ENCODE measurements at places on chromosomes 2 and 18.

GRCh38 chr18:66495844-66496243, 108.0 kb downstream of the CDH19 start:
- no peak for DNase-seq

GRCh38 chr18:23136326-23137096, 1.2 kb downstream of the CABLES1 start:
- DNase-seq = no peak

GRCh38 chr2:55000341-55000740, 49.9 kb downstream of the RTN4 start:
- DNase-seq = no peak

GRCh38 chr2:191318729-191319078, 73.5 kb downstream of the MYO1B start:
- DNase-seq = no peak

- no peak for DNase-seq
Observed at GRCh38 chr2:119255760-119256581, 32.3 kb downstream of the STEAP3 start.

DNA sequence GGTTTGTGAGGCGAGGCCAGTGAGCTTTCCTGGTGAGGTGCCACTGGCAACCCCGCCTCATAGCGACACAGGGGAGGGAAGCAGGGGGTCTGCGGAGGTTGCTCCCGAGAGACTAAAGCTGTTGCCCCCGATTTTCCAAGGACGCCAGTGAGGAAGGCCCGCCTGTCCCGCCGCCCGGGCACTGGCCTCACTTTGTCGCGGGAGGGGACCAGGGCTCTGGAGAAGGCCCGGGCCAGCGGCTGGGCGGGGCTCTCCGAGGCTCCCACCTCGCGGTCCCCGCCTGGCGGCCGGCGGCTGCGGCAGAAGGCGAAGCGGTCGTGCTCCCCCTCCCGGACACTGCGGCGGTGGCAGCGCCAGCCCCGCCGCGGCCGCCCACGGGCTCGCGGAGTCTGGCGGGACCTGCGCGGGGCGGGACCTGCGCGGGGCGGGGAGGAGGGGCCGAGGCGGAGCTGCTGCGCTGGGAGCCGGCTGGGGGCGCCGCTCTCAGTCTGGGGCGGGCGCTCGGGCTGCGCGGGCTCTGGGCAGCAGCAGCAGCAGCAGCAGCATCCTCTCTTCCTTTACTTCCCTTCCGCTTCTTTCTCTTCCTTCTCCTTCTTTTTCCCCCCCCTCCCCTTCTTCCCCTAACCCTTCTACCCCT, at the start of gene MAP2:
TSS of gene MAP2 (plus strand) at position 486 of the 637 bp plus-strand sequence. CDS start 229,124 bp downstream, outside the sequence.
- peak; percentile 26 for DNase-seq

GRCh38 chr2:65397122-65397521, 35.3 kb downstream of the SPRED2 start:
- no peak for DNase-seq

DNA sequence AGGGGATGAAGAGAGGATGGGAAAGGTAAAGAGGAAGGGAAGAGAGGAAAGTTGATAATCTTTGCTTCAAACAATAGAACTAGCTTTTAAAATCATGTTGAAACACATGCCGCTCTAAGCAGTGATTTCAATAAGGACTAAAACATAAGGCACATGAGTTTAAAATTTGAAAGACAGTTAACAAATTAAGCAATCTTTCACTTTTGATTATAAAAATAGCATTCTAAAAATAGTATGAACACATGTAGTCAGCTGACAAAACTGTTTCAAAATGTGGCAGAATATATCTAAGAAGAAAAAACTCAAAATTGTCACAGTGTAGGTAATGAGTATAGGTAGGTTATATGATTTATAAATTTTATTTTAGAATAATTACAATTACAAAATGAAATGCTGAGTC, 25.3 kb downstream of the PSME4 start:
- DNase-seq = no peak

GRCh38 chr2:64586883-64587481, 62.9 kb downstream of the AFTPH start:
- DNase-seq = no peak

GRCh38 chr2:100878000-100878791, 58.3 kb downstream of the NPAS2 start:
- no peak for DNase-seq

DNA sequence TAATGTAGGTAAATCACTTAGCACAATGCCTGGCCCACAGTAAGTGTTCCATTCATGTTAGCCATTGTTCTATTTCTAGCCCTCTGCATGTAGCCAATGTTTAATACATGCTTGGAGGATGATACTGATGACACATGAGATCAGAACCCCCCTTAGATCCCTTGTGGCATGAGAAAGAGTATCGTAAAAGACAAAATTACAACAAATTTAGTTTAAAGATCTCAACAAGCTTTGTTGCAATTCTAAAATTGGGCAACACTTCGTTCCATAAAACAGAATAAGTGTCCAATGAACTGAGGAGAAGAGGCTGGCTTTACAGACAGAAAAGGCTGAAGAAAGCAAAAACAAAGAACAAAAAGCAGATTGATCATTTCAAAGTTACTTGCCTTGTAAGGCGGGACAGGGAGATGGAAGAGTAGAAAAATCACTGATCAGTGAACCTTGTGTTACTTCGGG, 148.7 kb upstream of the SLC1A4 start:
- no peak for DNase-seq

DNA sequence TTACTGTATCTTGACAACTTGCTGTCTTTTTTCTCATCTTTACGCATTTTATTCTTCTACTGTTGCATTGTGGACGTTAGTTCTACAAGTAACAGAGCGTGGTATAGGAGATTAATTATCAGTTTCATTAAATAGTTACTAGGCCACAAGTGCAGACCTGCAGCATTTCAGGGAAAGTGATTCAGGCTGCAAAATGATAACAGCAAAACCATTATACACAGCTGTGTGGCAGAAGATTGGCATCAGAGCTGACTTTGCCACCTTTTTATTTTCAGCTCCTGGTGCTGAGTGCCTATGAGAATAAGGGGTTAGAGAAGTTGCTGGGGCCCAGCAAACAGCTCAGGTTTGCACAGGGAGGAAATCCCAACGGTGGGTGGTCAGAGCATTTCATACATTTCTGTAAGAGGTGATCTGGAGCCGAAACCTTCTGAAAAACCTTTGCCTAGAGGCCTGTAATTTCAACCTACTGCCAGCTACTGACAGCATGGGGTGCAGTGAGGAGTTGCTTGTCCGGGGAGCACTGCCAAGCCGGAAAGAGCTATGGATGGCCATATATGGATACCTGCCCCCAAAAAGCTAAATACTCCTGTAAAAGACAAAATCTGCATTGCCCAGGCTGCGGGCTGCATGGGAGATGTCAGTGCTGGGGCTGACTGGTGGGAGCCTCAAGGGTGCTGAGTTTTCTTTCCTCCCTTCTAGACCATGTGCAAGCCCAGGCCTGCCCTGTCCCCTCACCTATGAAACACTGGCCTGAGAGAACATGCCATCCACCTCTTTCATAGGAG, 2.7 kb upstream of the CCBE1 start:
- no peak for DNase-seq

DNA sequence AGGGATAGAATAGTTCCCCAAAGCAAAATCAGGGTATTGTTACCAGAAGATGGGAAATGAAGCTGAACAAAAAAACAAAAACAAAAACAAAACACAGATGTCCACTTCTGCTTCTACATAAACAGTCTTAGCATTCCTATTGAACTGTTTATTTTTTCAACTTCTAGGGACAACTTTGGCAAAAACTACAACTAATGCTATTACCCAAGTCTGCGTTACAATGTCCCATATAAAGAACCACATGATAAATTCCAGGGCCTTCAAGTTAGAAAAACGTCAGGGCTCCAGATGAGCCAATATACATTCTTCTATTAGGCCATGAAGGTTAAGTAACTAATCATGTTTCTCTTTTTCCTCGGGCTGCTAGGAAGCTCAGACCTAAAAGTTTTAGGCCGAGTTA, 16.9 kb downstream of the PID1 start:
- DNase-seq = no peak

- DNase-seq = no peak
Observed at GRCh38 chr2:120174963-120175581, 48.1 kb downstream of the TMEM185B start.

DNA sequence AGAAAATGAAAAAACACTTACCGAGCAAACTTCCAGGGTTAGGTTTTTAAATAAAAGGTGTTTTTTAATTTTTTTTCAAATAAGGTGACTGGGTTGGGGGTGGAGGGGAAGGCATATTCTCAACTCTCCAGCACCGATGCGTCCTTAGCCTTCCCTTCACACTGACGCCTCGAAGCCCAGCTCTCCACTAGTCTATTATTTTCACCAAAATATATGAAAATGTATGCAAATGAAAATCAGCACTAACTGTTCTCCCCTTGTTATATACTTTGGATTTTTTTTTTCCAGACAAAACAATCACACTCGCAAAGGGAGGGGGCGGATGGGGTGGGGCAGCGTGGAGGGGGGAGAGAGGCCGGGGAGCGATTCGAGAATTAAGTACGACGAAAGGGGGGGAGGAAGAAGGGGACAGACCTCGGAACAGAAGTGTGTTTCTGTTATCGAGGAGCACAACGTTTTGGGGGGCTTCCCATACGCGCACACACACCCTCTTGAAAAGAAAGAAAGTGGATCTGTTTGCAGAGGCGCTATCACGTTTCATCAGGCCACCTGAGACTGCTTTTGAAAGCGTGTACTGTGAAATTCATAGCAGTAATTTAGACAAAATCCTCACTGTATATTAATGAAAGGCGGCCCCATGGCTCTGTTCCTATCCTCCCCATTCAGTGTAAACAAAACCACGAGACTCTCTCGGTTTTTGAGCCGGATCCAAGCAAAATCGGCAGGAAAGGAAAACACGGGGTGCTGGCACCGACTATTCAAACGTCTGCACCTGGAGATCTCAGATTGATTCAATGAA, 2.4 kb upstream of the POU3F3 start:
- no peak for DNase-seq

DNA sequence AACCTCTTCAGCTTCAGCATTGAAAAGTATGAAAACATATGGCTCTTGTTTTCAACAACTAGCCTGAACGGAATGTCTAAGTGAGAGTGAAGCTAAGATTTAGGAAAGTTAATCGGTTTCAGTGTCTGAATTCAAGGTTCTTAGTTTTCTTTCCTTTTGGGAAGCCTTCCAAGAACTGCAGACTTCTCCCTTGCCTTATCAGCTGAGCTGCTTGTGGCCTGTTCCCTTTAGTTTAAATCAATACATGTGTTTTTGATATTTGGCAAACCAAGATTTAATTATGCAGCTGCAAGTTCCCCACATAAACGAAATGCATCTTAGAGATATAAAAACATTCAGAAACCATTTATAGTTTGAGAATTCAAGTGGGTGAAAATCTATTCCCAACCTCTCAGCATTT, 274.3 kb upstream of the NRP2 start:
- DNase-seq = no peak

GRCh38 chr2:12168791-12169388, 422.5 kb downstream of the LPIN1 start:
- no peak for DNase-seq

GRCh38 chr2:55618025-55618274, 528 bp upstream of the PPP4R3B start:
- DNase-seq = no peak

DNA sequence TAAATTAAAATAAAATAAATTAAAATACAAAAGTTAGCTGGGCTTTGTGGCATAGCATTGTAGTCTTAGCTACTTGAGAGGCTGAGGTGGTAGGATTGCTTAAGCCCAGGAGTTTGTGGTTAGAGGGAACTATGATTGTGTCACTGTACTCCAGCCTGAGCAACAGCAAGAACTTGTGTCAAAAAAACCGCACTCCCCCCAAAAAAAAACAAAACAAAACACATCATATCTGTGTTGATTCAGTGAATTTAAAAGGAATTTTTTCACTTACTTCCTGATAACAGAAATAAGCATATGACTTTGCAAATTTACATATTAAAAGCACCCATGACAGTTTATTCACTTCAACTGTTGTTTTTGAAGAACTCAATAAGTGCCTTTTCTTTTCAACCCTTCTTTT, 68.1 kb upstream of the PELI1 start:
- no peak for DNase-seq

Data from activated T-helper 1 cell treated with Interleukin-2 at 50 U/mL for 16 hours (primary cell).